Effector CD8-positive, alpha-beta T cell (primary cell): ENCODE measurements at places on chromosomes 4 and X.

- no peak for DNase-seq
These were observed 35.8 kb upstream of the TNIP3 start for GRCh38 chr4:121199742-121200561.

DNA sequence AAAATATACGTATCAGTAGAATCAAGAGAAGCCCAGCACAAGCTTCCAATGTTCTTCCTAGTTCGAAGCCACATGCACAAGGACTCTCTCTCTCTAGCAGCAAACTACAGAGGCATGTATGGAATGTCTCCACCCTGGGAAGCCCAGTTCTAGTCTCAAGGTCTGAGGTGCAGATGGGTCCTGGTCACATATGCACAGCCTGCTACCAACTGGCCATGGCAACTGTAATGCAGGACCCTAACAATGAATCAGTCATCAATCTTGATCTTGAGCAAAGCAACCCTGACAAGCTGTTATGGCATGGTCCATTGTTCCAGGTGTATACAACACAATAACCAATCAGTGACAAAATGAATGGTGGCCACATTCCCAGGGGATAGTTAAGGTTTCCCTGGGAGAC, 55.8 kb downstream of the MBNL3 start:
- DNase-seq: no peak

GRCh38 chr4:25068386-25068785, 37.6 kb upstream of the LGI2 start:
- no peak for DNase-seq

- no peak for DNase-seq
These were observed 102.1 kb downstream of the RELL1 start for GRCh38 chr4:37584071-37584470.

- no peak for DNase-seq
These were observed 852.7 kb upstream of the FRG1 start for GRCh38 chr4:189087971-189088370.

- DNase-seq: no peak
These were observed 29.9 kb upstream of the TEC start for GRCh38 chr4:48299560-48299959.

DNA sequence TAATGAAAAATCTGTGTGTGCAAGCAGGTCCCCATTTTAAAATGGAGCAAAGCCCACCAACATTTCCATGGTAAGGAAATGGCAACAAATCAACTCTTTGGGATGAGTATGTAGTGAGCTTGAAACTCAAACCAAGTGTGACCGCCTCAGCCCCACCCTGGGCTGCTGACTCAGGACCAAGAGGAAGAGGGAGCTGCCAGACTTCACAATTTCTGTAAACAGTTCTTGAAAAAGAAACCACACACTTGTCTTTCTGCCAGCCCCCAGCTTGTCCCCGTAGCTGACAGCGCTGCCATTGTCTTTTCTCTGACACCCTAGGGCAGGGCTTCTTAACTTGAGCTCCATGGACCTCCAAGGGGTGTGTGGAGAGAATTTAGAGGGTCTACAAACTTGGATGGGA, 10.3 kb downstream of the RTL5 start:
- DNase-seq: no peak

DNA sequence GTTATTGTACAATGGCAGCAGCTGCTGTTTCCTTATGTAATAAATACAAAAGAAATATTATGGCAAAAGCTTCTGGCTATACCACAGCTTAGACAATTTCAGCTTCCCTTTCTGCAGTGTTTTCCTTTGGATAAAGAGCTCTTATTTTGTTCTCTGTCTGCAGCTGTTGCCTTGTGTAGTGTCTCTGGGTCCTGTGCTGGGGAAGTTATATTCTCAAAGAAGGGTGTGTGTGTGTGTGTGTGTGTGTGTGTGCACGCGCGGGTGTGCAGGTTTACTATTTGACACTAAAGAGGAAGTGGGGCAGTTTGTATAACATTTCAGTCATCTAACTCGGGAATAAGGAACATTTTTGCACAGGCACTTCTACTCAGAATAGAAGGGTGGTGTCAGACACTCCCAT, 83.6 kb downstream of the REPS2 start:
- no peak for DNase-seq

DNA sequence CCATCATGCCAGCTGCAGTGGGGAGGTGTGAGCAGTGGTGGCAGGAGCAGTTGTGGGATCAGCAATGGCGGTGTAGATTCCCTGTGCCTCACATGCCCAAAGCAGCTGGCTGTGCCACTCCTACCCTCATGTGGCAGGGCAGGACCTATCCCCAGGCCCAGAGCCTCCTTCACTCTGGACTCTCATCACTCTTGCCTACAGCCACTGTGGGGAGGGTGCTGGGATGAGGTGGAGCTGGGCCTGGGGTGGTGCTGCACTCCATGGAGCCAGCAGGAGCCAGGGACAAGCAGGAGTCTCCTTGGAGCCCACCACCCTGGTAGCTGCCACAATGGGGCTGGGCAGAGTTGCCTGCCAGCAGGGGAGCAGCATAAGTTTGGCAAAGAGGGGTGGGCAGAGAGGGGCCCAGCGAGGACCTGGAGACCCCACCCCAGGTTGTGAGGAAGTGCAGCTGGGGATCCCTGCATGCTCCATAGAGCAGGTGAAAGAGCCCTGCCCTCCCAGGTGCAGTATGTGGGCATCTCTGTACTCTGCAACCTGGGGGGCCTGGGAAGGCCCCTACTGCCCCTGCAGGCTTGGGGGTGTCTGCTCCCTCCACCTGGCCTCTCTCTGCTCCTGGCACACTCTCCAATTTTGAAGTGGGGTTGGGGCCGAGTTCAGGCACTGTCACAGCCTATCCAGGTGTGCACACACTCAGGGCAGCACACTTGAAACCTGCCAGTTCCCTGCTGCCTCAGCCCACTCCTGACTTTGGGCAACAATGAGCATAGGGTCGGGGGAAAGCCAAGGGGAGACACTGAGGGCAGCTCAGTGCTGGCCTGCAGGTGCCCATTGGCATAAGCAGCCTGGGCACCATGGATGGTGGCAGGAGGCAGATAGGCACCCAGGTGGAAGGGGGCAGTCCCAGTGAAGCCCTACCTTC, 74.0 kb upstream of the INTU start:
- DNase-seq: no peak

DNA sequence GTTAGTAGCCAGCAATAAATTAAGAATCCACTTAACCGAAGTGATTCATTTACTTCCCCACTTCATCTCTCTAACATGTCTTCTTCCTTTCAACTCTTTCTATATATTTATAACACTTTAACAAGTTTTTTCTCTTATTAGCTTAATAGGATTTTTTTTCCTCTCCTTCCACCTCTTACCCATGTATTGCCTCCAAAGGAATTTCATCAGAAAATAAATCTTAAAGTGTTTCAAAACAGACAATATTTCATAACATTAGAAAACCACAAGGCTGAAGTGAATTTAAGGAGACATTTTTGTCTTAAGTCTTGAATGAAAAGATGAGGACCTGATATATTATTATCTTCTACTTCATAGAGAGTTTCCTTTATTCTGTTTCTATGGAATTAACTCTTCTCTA, 101.5 kb downstream of the PDGFC start:
- no peak for DNase-seq

DNA sequence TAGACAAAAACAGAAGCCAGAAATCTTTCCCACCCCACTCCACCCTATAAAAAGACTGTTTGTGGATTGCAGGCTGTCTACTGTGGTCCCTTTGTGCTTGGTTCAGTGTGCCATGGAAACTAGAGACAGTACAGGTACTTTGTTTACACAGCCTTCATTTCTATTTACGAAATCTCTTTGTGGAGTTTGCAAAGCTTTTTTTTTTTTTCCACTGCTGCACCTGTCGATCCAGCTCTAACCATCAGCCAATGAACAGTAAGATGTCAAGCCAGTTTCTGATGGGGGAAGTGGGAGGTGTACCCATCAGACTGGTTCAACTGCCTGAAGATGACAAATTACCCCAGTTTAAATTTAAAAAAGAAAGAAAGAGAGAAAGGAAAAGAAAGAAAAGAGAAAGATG, 20.2 kb upstream of the LRBA start:
- DNase-seq: no peak

- no peak for DNase-seq
These were observed 1196.4 kb upstream of the TENM3 start for GRCh38 chr4:181046809-181047208.

DNA sequence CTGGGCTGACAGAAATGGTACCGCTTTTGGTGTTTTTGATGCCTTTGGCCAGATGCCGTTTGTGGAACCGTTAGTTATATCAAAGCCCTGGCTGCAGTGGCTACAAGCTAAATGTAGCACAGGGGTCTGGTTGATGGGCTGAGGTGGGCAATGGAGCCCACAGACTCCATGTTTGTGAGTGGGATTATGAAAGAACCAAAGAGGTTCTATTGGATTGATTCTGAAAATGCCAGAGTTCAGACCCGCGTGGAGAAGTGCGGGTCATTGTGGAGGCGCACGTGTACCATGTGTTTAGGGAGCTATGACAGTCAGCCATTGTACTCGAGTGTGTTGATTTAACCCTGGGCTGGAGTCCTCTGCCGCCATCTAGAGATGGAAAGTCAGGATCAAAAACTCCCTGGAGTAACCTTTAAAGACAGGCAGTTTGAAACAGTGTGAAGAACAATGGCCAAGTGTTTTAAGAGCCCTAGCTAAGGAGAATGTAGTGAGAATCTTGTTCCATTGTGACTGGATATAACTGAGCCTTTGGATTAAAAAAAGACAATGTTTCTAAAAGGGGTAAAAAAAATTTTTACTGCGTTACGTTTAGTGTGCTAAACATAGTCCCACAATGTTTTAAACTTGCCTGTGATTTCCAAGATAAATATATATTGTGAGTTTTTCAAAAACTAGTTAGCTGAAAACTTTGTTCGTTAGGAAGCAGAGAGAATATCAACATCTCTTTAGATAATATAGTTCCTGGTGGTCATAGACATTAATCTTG, 12.7 kb downstream of the ART3 start:
- no peak for DNase-seq

GRCh38 chr4:158991534-158992155, 111.2 kb upstream of the RAPGEF2 start:
- DNase-seq: no peak

DNA sequence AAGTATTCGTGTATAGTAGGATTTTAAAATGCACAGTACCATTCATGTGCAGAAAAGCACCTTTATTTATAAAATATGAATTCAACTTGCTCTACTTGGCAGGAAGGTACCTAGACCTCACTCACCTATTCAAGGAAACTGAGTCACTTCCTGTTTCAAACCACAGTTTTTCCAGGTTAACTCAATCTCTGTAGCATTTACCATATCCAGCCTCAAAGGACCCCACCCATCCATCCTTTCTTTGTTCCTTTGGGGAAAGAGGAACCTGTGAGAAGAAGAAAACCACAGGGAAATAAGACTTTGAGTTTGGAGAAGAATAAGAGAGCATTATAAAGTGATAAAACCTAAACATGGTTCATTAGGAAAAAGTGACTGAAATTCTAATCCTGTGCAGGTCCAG, 250.7 kb downstream of the CBR4 start:
- no peak for DNase-seq

DNA sequence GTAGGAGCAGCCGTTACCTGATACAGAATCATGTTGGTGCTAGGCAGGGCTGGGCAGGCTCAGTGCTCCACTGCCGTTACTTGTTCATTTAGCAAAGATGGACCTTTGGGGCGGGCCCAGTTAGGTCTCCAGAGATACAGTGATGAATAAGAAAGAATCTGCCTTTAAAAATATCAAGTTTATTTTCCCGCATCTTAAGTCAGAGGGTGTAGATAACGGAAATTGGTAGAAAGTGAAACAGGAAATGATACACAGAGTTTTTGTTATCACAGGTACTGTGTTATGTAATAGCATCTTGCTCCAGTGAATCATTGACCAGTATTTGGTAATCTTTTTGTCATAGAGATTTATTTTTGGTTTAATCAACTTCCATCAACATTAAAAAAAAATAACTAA, 5.5 kb downstream of the TMEM131L start:
- peak; percentile 4 for DNase-seq
